ENCODE measurements at places on chromosomes 5 and 9. TPM values are rescaled to one million over a fixed set of nuclear protein-coding genes. Genes with fewer than 3 reads are reported as not detected.

The PCDHGC5 gene
- 0.05 TPM for polyA plus RNA-seq

The CSF1R gene
- polyA plus RNA-seq, result 2.0 TPM

The TRUB2 gene
- polyA plus RNA-seq, result 18.8 TPM

The SPTAN1 gene
- polyA plus RNA-seq, result 109 TPM

The TMC1 gene
- polyA plus RNA-seq, result 10.3 TPM

The ANGPTL2 gene
- polyA plus RNA-seq, result 1.9 TPM

The PLAC8L1 gene
- polyA plus RNA-seq, result not detected

The MZB1 gene
- 0.67 TPM for polyA plus RNA-seq

Measured in esophagus (tissue), 2 donors.